ENCODE measurements at places on chromosomes 5 and 9.
A peak's percentile ranks its signal among the peaks of the same experiment; 100 is the strongest.

- DNase-seq, result no peak
Measured at GRCh38 chr5:116486588-116486987, 88.0 kb downstream of the SEMA6A start.

GRCh38 chr5:52895075-52895474 is 94.1 kb upstream of the ITGA2 start:
- no peak for DNase-seq

DNA sequence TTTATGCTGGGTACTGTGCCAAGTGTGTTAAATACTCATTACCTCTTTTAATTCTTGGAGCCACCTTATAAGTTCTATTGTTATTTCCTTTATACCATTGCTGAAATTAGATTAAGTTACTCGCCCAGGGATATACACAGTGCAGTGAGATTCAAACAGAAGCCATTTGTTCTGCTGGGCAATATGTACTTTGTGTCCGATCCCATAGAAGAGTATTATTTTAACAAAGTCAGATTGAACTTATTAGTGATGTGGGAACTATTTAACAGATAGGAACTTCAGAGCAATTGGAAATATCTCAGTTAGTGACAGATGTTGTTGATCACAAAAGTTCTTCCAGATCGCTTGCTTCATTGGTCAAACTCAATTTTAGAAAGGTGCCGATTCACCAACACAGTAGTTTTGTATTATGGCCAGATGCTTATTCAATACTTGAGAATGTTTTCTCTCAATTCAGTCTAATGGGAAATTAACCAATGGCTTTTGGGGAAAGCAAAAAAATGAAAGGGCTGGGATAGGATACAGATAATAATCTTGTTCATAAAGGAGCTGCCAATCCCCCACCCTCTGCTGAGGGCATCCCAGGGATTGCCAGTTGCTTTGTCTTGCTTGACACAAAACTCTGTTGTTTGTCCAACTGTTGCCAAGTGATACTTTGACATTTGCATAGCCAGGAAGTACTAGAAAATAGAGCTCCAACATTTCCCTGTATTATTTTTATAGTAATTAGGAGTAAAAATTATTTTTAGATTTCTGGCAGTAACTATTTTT is 94.8 kb upstream of the SEMA6A start:
- DNase-seq, result no peak

DNA sequence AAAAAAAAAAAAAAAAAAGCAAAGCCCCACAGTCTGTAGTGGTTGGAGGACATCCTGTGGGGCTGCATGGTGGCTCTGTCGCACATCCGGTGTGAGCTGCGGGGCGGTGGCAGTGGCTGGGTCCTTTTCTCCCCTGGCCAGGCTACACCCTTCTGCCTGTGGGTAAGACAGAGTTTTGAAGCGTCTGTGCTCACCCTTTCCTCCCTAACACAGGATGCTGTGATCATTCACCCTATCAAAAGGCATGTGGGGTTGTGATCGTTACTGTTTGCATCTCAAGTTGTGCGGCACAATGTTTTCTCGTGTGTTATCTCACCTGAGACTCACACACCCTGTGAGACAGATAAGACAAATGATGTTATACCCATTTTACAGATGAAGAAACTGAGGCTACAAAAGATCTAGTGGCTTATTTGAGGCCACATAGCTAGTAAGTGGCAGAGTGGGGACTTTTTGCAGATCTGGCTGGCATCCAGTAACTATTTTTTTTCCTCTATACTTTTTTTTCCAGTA is 17.5 kb downstream of the IRF1 start:
- peak; percentile 75 for DNase-seq

GRCh38 chr5:106822851-106823250 is 847.9 kb downstream of the EFNA5 start:
- DNase-seq, result no peak

DNA sequence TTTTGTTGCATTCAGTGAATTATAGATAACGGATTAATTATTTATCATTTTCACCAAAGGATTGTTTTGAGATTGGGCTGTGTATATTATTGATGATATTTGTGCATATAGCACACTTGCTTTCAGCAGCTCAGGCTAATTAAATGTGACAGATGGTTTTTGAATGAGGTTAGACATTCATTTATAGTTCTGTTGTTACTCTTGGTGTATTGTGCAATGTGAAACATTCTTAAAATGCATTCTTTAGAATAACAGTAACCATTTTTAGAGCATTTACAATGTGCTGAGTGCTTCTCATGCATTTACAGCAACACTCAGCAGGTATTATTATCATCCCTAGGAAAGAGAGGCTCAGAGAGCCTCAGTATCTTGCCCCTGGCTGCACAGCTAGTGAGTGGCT is 23.8 kb downstream of the NANS start:
- DNase-seq, result no peak

DNA sequence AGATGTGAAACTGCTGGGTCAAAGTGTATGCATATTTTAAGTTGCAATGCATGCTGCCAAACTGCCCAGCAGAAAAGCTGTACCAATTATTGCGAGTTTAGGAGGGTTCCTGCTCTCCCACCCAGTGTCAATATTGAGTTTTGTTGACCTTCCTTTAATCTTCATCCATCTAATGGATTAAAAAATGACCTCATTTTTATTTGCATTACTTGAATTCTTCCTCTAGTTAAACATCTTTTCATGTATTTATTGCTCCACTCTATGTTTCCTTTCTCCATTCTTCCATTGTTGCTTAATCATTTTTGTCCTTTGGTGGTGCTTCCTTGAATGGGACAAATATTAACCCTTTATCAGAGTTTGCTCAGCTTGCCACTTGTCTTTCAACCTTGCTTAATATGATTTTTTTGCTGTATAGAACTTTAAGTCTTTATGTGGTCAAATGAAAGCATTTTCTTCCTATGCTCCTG is 32.4 kb downstream of the TLE1 start:
- DNase-seq, result no peak

- no peak for DNase-seq
Measured at GRCh38 chr9:95733741-95734666, 141.5 kb upstream of the ERCC6L2 start.

GRCh38 chr5:180137401-180138213 is 66.0 kb upstream of the RNF130 start:
- no peak for DNase-seq

DNA sequence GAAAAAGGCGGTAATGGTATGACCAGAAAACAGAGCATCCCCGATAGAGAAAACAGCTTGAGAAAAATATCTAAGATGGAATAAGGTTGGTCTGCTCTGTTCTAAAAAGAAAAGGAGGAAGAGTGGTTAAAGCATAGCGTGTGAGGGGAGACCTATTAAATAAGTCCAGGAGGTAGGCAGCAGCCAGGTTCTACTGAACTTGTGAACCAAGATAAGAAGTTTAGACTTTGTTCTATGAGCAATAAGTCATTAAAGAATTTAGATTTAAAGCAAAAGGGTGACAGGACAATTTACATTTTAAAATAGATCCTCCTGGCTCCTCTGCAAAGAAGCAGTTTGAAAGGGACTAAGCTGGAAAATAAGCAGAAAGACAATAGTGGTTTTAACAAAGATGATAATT is 81.3 kb upstream of the COX7C start:
- DNase-seq, result no peak

DNA sequence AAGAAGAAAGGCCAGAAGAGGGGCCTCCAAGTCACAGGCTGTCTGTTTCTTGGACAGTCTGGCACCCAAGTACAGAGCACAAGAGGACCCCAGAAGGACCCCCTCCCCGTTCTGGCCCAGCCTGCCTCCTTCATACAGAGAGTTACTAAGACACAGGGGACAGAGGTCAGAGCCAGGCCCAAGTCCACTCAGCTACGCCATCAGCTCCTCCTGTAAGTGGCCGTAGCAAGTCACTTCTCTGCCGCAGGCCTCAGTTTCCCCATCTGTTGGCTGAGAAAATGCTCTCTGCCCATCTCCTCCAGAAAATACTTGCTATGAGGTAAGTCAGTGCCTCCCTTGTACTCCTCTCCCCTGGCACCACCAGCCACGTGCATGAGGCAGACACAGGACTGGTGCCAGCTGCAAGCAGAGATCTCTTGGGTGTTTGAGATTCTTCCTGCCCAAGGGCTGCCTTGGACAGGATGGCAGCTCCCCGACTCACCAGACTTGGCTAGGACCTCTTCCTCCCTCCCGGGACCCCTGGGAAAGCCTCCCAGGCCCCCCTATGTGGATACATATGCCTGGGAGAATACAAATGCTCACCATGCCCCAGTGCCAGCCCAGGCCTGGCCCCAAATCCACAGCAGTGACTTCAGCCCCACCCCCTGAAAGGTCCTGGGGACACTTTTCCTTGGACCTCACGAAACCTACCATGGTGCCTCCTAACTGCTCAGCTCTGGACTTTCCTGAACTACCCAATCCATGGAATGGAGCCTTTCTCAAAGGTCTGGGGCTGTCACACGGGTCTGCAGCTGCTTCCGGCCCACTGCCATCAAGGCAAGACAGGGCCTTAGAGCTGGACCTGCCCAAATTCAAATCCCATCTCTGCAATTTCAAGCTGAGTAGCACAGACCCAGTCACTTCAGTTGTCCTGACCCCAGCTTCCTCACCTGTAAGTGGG is 5.1 kb downstream of the EEIG1 start:
- no peak for DNase-seq

GRCh38 chr5:147576646-147577535 is 67.0 kb upstream of the DPYSL3 start:
- no peak for DNase-seq

DNA sequence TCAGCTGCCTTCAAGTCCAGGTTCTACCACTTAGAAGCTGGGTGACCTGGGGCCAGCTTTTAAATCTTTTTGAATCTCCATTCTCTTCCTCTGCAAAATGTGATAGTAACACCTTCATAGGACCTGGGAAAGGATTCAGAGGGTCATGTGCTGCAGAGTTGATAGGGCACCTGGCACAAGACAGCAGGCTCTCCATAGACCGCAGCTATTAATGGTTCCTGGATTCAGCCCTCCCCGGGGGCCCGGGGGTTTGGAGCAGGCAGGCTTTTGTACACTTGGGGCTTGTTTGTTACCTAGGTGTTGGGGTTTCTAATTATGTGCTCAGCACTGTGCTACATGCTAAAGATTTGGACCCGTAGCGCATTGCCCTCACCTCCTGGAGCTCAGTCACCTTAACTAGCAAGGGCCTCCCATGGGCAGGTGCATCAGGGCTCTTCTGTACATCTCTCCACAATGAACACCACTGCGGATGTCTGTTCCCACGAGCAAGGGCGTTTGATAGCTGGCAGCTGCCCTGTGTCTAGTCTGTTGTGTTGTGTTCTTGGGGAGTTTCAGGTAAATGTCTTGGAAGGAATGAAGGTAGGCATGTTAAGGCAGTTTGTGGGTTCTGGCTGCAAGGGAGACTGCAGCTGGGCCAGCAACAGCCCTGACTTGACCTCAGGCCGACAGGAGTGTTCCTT is 12.1 kb downstream of the PRRC2B start:
- DNase-seq, result no peak

DNA sequence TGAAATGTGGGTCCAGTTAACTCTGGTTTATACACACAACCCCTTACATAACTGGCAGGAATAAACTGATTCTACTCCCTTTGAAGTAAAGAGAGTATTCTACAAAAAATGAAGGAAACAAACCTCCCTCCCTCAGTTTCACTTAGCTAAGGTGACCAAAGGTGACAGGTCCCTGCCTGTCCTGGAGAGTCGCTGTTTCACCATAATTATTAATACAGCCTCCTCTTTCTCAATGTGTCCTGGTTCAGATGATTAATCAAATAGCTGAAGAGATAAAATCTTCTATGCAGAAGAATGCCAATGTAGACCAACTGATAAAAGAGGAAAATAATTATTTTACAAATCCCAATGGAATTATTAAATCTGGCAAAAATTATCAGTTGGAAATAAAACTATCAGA is 163.7 kb upstream of the GNA14 start:
- DNase-seq, result no peak

- no peak for DNase-seq
Measured at GRCh38 chr5:59645380-59645779, 248.1 kb downstream of the PDE4D start.

- DNase-seq, result no peak
Measured at GRCh38 chr5:33043343-33043997, 332.3 kb downstream of the NPR3 start.

DNA sequence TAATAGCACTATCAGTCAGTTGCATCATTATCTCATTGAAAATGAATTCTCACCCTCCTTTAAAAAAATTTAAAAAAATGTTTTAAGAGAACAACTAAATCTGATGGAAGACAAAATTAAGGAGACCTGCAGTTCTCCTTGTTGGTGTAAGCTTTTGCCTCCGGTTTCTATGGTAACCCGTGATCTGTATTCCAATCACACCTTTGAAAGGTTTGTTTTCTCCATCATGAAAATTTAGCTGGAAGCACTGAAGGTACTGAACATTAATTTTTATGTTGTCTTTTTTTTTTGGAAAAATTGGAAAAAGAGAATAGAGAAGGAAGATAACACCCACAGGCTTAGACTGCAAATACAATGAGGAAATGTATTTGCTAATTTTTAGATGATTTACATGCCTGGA is 2.5 kb upstream of the BASP1 start:
- no peak for DNase-seq

DNA sequence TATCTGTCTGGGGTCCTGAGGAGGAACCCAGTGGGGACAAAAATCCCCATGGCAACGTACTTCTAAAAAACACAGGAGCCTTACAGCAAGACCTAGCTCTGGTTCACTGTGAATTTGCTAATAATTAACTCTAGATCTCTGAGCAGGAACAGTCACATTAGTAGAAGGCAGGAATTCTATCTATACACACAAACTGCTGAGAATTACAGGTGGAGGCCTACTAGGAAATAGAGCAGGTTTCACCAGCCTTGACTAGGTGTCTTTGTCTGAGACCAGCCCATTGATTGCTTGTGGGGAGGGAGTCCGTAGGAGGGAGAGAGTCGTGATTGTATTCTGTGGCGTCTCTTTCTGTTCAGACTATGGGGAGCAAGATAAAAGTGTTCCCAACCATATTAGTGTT is 44.8 kb downstream of the PRLR start:
- DNase-seq, result no peak

DNA sequence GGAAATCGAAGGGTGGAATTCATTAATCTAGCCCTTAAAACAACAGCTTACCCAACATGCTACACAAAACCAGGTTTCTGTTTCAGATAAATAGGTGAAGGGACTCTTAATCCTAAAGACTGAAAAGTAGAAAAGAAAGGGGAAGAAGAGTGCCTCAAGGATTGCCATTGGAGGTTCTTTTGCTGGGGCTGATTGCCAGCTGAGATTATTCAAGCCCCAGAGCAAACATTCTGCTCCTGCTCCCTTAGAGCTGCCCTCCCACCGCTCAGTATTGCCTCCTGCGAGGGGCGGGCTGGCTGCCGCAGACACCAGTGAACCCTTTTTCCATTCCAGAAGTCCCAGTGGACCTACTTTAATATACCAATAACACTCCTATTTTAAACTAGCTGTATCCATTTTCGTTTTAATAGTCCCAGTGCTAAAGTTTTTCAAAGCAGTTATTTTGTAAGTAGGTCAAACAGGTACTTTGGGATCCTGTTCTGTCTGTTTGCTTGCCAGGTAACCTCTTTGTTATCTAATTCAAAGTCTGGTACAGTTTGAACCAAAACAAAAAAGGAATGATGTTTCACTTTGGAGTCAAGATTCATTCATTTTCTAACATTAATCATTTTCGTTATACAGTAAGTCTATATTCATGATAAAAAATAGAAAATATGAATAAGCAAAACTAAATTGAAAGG is 38.6 kb downstream of the HMGCS1 start:
- no peak for DNase-seq
